ENCODE measurements at places on chromosomes 16 and 17.
A peak's percentile ranks its signal among the peaks of the same experiment; 100 is the strongest.

- DNase-seq: peak; percentile 83
Measured at GRCh38 chr17:68455901-68456338, 1.4 kb downstream of the WIPI1 start.

GRCh38 chr16:75251280-75252048, at the start of gene BCAR1:
Gene BCAR1 (minus strand): TSS chr16:75251624. CDS start chr16:75251482, 142 bp downstream.
- peak; percentile 89 for DNase-seq

GRCh38 chr17:1829216-1829591, 498 bp downstream of the SMYD4 start:
- DNase-seq: peak; percentile 1

DNA sequence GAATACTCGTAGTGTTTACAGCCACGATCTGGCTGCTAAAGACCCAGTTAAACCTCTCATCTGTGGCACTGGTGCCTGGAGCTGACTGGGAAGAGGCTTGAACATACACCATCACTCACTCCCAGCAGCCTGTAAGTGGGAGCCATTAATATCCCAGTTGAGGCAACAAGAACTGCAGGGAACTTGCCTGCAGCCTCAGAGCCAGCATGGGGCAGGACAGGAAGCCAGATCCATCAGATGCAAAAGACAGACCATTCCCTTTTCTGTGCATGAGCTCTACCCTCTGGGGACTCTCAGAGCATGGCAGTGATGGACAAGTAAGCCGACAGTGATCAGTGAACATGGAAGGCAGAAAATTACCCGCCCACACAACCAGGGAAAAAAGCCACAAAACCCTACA, 91.8 kb downstream of the TMEM132E start:
- no peak for DNase-seq
